ENCODE measurements at places on chromosomes 2 and 18. TPM values are rescaled to one million over a fixed set of nuclear protein-coding genes. Genes with fewer than 3 reads are reported as not detected.

DNA sequence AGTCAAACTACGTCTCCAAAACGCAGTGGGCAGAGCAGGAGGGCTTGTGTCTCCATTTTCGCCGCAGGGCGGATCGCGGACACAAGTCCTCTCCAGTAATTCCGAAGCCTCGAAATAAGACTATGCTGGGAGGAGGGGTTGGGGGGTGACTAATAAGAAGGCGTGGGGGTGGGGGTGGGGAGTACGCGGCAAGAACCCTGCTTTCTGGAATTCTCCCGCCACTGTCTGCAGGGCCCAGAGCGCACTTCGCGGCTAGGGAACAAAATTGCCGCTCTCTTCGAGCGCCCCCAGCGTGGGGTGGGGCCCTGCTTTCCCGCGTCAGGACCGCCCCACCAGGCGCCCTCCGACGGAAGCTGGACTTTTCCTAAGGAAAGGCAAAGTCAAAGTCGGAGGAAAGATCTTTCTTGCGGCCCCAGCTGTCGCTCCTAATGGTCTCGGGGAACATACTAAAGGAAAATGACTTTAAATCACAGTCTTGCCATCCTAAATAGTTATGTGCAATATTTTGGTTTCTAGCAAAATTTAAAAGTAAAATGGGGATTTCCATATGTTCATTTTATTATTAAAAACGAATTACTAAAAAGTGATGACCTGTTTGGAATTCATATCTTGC, 11.9 kb downstream of the NR4A2 start:
- H3K36me3 ChIP-seq: peaks cover 31% of the 10 kb centered on the region
- peak overlapping the region; percentile 5 for H3K4me3 ChIP-seq
- peaks cover 75% of the 10 kb centered on the region for H3K27me3 ChIP-seq
- no peak for DNase-seq
- H3K27ac ChIP-seq: no peak overlapping the region

- DNase-seq: no peak
- H3K27me3 ChIP-seq: no peaks in the 10 kb centered on the region
- no peak overlapping the region for H3K27ac ChIP-seq
Measured at GRCh38 chr2:192377173-192377572, 182.4 kb upstream of the TMEFF2 start.

Gene STPG4
- total RNA-seq: not detected

DNA sequence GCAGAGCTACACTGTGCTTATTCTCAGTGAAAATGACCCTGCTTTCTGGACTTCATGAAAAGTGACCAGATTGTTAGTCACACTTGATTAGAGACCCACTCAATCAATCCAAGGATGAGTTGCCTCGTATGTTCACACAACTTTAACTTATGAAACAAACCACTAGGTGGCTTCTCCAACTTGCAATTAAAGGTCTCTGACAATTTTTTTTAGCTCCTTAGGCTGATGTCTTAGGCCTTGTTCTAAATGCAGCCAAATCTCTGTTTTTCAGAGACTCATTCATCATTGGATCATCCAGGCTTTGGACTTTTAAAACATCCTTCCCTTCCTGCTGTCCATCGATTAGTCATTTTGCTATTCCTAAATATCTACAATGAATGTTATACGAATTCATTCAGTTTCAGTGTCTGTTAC, 63.4 kb downstream of the MREG start:
- H3K4me1 ChIP-seq: no peaks in the 10 kb centered on the region
- no peak overlapping the region for H3K4me3 ChIP-seq
- DNase-seq: no peak
- H3K36me3 ChIP-seq: peaks cover 3% of the 10 kb centered on the region
- peaks cover 2% of the 10 kb centered on the region for H3K27me3 ChIP-seq

DNA sequence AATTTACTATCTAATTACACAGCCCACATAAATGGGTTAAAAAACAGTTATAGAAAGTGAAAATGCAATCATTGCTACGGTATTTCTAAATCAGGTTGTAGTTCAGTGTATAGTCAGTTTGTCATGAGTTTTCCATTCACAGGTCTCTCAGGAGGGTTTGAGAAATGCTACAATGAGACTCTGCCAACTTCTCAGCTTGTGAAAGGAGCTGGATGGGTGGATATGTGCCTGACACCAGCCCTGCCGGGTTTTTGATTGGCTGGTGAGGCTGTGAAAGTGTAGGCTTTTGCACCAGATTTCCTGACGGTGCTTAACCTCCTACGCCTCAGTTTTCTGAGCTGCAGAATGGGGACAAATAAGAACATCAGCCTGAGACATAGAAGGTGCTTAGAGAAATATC, 102.6 kb upstream of the SMIM21 start:
- no peak overlapping the region for H3K4me3 ChIP-seq
- H3K27ac ChIP-seq: no peak overlapping the region
- peaks cover 2% of the 10 kb centered on the region for H3K27me3 ChIP-seq
- H3K36me3 ChIP-seq: no peaks in the 10 kb centered on the region

- H3K36me3 ChIP-seq: no peaks in the 10 kb centered on the region
- H3K4me3 ChIP-seq: no peak overlapping the region
- DNase-seq: no peak
- no peaks in the 10 kb centered on the region for H3K4me1 ChIP-seq
- no peak overlapping the region for H3K27ac ChIP-seq
Measured at GRCh38 chr2:64786343-64787018, 132.8 kb upstream of the SERTAD2 start.

Gene INPP4A
- total RNA-seq: 54.6 TPM
